T-helper 17 cell (primary cell): ENCODE measurements at places on chromosomes 3 and 15.

DNA sequence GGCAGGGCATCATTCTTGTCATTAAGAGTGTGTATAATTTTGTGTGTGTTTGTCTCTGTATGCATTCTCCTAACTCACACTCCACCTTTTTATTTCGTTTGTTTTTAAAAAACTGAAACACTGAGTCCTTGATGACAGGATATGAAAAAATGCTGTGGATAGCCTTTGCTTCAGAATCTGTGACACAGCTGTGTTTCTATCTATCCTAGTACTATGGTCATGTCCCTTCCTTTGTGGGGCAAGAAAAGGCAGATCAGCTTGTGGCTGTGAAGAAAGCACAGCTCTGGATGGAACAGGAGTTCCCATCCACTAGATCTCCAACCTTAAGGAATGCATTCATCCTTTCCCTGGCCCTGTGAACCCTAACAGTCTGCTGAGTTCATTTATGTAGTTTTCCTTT, 60.3 kb downstream of the OTOL1 start:
- no peak for DNase-seq

GRCh38 chr15:80873366-80873952, 94.3 kb downstream of the CEMIP start:
- DNase-seq = no peak

DNA sequence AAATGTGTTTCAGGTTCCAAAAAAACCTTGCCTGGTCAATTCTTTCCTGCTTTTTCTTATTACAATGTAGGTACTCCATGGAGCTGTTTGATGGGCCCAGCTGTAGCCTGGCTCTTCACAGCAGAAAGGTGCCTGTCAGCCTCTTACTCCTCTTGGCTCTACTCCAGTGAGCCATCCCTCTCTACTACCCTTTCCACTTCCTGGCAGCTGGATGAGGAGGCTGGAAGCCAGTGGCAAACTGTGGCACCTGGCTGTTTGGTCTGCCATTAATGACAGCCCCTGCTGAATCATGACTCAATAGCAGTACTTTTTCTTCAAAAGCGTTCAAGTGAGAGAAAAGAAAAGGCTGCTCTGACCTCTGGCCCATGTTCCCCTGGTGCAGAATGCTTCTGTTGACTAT, 618.1 kb downstream of the PYDC2 start:
- DNase-seq = no peak

- DNase-seq = no peak
Observed at GRCh38 chr3:177610686-177611633, 413.7 kb upstream of the TBL1XR1 start.

DNA sequence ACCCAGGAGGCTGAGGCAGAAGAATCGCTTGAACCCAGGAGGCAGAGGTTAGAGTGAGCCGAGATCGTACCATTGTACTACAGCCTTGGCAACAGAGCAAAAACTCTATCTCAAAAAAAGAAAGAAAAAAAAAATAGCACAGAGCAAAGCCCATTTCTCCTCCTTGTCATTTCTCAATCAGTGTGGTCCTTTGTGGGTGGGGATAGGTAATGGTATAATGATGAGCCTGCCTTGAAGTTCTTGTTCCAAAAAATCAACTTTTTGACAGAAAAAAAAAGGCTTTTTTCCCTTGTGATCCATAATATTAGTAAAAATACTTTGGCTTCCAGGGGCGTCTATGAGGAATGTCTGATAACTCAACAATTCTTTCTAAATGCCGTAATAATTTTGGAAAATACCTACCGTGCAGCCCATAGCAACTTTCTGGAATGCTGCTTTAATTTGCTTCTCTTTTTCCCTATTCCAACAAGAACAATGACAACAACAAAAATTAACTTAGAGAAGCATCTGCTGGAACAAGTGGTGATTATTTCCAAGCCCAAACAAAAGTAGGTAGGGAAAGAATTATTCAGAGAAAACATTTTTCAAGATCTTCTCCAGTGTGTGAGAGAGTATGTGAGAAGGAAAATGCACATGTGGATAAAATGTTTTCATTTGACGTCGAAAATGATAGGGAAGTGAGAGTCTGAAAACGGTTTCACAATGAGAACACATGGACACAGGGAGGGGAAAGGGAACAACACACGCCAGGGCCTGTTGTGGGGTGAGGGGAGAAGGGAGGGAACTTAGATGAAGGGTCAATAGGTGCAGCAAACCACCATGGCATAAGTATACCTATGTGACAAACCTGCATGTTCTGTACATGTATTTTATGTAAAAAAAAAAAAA, 337.8 kb downstream of the RBMS3 start:
- DNase-seq = no peak

- no peak for DNase-seq
Observed at GRCh38 chr3:78742041-78742440, 1025.8 kb downstream of the ROBO1 start.

GRCh38 chr15:40054855-40055575, 16.0 kb upstream of the SRP14 start:
- no peak for DNase-seq
